ENCODE measurements at places on chromosomes 2 and 18.

DNA sequence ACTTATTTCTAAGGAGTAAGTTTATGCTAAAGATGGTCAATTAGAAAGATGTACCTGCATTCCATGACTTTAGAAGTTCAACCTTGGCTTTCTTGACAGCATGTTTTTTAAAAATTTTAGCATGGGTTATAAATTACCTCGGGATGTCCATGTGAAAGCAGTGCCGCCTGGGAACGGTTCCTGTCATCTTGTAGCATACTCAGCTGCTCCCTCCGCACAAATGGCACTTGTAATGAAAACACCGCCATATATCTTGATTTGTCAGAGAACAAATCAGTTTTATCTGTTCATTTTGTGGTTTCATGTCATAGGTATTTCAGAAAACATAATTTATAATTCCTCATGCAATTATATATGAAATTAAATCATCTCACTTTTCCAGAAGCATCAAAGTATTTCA lies 38.3 kb downstream of the SATB2 start:
- no peak for DNase-seq

DNA sequence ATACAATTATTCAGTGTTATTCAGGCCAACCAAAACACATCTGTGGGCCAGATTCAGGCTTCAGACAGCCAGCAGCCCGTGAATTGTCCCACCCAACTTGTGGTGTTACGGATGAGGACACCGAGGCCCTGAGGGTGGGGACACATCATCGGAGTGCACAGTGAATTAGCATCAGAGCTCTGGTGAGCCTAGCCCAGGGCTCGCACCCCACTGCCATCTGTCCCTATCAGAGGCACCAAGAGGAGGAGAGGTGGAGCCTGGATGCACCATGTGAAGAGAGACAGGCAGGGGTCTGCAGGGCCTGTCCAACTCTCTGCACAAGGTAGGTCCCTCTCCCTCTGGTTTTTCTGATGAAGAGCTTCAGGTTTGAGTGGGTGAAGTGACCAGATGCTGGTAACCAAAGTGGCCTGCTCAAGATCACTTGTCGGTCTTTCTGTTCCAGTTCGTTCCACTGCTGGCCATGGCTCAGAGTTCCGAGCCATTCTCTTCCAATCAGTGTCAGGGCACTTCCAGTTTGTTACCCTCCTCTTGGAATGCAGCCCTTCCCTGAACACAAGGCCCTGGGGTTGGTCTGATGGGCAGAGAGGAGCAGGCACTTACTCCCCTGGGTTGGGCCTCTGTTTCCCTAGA lies 14.8 kb upstream of the GLI2 start:
- DNase-seq = no peak

GRCh38 chr2:95039978-95040377 lies 14.5 kb downstream of the MAL start:
- no peak for DNase-seq

GRCh38 chr2:133732059-133732458 lies 163.8 kb upstream of the NCKAP5 start:
- DNase-seq = no peak

DNA sequence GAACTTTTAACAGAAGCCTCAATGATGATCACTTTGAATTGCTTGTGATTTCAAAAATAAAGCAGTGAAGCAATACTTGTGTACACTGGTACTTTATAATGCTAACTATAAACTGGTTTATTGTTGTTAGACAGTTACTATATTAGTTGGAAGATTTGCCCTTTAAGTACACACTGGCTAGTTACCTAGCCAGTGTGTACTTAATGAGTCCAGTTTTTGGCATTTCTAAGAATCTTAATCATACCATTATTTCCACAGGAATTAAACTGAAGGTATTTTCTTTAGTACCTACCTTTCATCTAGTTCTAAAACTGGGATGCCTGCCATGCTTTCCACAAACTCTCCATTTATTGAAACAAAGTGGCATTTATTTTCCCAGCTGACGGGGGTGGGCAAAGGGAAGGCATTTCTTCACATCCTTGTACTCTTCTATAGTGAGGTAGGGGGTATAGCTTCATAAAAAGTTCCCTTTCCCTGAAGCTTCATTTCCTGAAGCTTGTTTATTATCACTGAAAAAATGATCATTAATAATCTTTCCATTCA lies 49.9 kb downstream of the UGP2 start:
- no peak for DNase-seq

- no peak for DNase-seq
Measured at GRCh38 chr2:7801212-7801611, 880.6 kb upstream of the ID2 start.

- no peak for DNase-seq
Measured at GRCh38 chr2:123597988-123598387, 427.1 kb upstream of the CNTNAP5 start.

DNA sequence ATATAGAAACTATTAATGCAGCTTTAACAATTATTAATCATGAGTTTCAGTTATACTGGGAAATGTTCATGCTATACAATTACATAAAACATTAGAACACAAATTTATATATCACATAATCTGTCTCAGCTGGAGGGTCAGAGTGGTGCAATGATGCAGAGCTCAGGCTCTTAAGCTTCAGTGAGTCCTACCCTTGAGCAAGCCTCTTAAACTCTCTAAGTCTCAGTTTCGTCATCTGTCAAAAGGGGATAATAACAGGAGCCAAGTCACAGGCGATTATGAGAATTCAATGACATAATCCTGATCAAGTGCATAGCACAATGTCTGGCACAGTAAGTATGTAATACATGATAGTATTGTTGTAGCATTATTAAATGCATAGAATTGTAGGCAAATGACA lies 46.0 kb downstream of the LAMA1 start:
- DNase-seq = no peak

GRCh38 chr2:156448766-156449165 lies 12.6 kb downstream of the GPD2 start:
- no peak for DNase-seq

DNA sequence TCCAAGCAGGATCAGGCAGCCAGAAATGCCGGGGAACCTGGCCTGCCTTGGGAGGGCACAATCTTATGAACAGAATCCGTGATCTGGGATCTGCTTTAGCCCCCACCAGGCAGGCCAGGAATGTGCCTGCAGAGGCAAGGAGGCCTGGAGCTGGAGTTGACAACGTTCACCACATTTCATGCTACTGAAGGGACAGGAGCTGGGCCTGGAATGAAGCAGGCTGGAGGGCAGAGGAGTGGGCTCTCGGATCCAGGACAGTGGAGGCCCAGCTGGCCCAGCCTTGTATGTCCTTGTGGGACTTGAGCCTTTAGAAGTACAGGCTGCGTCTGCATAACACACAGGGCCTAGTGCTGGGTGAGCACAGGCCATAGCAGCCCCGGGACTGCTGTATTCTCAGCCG lies 91.8 kb downstream of the KLHL29 start:
- no peak for DNase-seq

GRCh38 chr2:191499874-191500565 lies 177.9 kb upstream of the NABP1 start:
- no peak for DNase-seq

GRCh38 chr2:161703863-161704262 lies 79.6 kb downstream of the SLC4A10 start:
- DNase-seq = no peak

DNA sequence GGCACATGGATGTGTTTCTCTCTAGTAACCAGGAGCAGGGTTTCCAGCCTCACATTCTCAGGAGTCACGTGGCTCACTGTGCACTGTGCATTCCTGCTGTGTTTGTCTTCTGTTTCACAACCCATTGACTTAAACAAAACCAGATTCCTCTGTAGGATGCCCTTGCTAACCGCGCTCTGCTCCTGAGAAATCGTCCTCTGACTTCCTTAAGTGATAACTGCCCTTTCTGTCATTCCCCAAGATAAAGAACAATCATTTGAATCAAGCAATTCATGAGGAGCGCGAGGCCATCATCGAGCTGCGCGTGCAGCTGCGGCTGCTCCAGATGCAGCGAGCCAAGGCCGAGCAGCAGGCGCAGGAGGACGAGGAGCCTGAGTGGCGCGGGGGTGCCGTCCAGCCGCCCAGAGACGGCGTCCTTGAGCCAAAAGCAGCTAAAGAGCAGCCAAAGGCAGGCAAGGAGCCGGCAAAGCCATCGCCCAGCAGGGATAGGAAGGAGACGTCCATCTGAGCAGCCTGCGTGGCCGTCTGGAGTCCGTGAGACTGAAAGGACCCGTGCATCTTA lies 60.2 kb downstream of the RALBP1 start:
- DNase-seq = no peak
